Activated B cell treated with CpG ODN at 0.5 μM for 24 hours (primary cell): ENCODE measurements at places on chromosomes 6 and 20.
A peak's percentile ranks its signal among the peaks of the same experiment; 100 is the strongest.

DNA sequence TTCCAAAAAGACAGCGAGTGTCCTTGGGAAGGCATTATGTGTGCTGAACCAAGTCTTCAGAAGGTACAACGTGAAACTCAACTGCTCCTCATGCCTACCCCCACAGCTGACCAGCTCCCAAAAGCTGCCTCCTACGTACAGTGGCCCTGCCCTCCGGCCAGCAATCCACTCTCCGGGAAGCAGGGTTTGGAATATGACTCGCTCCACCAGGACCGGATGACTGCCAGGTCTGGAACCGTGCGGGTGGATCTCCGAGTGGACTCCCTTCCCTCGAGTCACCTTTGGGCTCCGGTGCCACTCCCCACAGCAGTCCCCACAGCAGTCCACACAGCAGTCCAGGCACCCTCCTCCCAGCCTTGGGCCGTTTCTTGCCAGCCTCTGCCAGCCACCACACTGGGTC, 4.3 kb downstream of the ZBTB46 start:
- H3K36me3 ChIP-seq = peaks cover 3% of the 10 kb centered on the region
- no peak for DNase-seq
- H3K27me3 ChIP-seq = peaks cover 47% of the 10 kb centered on the region
- H3K27ac ChIP-seq = no peak overlapping the region
- H3K4me1 ChIP-seq = peaks cover 12% of the 10 kb centered on the region

DNA sequence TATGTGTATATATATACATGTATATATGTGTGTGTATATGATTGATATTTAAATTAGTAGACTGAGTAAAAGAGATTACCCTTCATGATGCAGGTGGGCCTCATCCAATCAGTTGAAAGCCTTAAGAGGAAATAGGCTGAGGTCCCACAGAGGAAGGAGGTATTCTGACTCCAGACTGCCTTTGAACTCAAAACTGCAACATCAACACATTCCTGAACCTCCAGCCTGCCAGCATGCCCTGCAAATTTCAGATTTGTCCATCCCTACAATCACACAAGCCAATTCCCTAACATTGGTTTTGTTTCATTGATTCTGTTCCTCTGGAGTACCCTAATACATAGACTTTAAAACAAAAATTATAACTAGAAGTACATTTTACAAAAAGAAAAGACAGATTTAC, 22.9 kb downstream of the SPINT4 start:
- no peak overlapping the region for H3K27ac ChIP-seq
- no peaks in the 10 kb centered on the region for H3K4me1 ChIP-seq
- no peak for DNase-seq
- no peak overlapping the region for H3K4me3 ChIP-seq
- H3K27me3 ChIP-seq = peaks cover 27% of the 10 kb centered on the region

DNA sequence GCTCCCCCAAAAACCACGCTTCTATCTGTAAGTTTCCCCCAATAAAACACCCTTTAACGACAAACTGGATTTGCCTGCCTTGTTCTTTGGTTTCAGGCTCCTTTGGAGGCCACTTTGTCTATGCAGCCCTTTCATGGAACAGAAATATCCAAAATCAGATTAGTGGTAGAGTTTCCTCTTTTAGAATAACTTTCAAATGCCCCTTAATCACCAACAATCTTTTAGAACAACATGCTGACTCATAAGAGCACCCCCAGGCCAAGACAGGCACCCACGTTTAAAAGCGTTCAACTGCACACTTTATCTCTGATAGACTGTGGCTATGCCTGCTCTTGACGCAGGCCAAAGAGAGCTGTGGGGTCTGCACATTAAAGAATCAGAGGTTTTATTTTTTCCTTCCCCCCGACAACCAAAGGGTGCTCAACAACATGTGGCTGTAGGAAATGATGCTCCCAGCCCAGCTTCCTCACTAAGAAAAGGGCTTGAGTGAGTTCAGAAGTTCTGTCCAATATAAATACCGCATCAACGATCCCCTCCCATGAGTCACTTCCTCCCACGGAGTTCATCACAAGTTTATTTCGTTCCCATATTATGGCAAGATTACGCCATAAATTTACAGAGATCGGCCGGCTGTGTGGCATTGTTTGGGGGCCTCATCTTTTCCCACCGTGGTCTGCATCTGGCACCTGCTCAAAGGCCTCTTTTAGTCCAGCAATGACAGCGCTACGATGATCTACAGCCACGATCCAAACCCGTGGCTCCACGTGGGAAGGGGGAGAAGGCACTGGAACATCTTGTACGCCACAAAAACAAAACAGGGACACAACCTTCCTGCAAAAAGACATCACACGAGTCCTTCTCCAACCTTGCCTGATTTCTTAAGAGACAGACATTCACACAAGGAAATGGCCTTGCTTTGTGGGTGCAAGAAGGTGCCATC, 88.8 kb upstream of the NFATC2 start:
- H3K27me3 ChIP-seq = peaks cover 56% of the 10 kb centered on the region
- H3K36me3 ChIP-seq = no peaks in the 10 kb centered on the region

GRCh38 chr20:33431797-33432381, 11.7 kb downstream of the SNTA1 start:
- no peak overlapping the region for H3K27ac ChIP-seq
- H3K36me3 ChIP-seq = no peaks in the 10 kb centered on the region
- no peaks in the 10 kb centered on the region for H3K27me3 ChIP-seq
- no peak for DNase-seq

- H3K27me3 ChIP-seq = no peaks in the 10 kb centered on the region
- no peaks in the 10 kb centered on the region for H3K4me1 ChIP-seq
- H3K4me3 ChIP-seq = no peak overlapping the region
- DNase-seq = no peak
- no peak overlapping the region for H3K27ac ChIP-seq
These were observed 14.7 kb downstream of the SPACA1 start for GRCh38 chr6:88062376-88062775.

- H3K27me3 ChIP-seq = no peaks in the 10 kb centered on the region
- no peak overlapping the region for H3K4me3 ChIP-seq
- H3K4me1 ChIP-seq = peaks cover 53% of the 10 kb centered on the region
- peak overlapping the region; percentile 14 for H3K27ac ChIP-seq
- no peak for DNase-seq
These were observed 27.6 kb downstream of the BCL2L1 start for GRCh38 chr20:31694842-31695593.

DNA sequence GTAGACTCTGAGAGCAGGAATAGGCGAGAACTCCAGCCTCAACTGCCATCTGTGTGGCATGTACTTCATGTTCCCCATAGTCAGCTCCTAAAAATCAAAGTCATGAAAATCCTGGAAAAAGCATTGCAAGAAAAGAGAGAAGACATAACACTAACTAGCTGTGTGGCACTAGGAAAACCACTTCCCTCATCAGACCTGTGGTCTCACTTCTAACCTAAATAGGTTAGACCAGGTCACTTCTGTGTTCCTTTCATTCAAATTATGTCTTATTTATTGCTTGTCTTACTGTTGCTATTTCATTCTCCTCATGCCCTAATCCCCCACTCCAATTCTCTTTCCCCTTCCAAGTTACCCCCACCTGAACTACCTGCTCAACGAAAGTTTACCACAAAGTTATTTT, 70.2 kb downstream of the TNFRSF21 start:
- H3K27me3 ChIP-seq = no peaks in the 10 kb centered on the region
- no peaks in the 10 kb centered on the region for H3K36me3 ChIP-seq
- H3K4me1 ChIP-seq = peaks cover 21% of the 10 kb centered on the region
- no peak overlapping the region for H3K27ac ChIP-seq
- DNase-seq = no peak

DNA sequence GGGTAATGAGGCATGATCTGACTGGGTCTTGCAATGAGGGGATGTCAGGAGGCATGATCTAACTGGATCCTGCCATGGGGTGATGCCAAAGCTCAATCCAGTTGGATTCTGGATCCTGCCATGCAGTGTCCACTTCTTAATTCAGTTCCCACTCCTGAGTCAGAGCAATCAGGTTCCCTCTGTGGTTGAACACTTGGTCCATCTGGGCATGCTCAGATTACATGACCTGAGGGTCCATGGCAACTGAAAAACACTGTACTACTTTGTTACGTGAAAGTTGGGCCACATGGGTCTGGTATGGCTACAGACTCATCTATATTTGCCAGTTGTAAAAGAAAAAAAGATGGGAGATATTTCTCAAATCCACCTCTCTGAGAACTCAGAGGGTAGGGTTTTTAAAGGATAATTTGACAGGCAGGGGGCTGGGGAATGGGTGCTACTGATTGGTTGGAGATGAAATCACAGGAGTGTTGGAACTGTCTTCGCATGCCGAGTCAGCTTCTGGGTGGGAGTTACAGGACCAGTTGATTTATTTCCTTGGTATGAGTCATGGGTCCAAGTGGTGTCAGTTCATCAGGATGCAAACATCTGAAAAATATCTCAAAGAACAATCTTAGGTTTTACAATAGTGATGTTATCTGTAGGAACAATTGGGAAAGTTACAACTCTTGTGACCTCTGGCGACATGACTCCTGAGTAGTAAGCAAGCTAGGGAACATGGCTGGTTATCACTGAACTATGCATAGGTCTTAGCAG, 21.6 kb downstream of the C6orf163 start:
- peaks cover 17% of the 10 kb centered on the region for H3K36me3 ChIP-seq
- no peak overlapping the region for H3K27ac ChIP-seq
- H3K27me3 ChIP-seq = no peaks in the 10 kb centered on the region
- H3K4me3 ChIP-seq = no peak overlapping the region

DNA sequence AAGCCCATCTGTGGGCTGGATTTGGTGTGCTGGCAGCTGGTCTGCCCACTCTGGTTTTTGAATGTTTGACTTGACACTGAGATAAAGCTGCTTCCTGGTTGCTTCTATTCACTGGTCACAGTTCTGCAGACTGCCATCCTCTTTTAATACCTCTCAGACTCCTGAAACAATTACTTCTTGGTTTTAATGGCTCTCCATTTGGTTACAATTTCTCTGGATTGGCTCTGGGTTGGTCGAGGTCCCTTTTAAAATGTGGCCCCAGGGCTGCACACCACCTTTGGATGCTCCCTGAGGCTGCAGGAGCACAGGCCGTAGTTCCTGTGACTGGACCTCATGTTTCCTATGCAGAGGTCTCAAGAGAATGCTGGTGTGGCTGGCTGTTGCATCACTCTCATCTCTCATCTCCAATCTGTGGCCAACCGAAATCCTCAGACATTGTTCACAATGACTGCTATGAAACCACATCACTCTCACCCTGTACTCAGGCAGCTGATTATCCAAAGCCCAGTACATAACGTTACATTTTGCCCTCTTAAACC, 98.5 kb downstream of the INSM1 start:
- H3K4me1 ChIP-seq = peaks cover 57% of the 10 kb centered on the region
- peak overlapping the region; percentile 50 for H3K4me3 ChIP-seq
- no peaks in the 10 kb centered on the region for H3K27me3 ChIP-seq
- peak overlapping the region; percentile 93 for H3K27ac ChIP-seq
- H3K36me3 ChIP-seq = peaks cover 10% of the 10 kb centered on the region
- peak; percentile 30 for DNase-seq

DNA sequence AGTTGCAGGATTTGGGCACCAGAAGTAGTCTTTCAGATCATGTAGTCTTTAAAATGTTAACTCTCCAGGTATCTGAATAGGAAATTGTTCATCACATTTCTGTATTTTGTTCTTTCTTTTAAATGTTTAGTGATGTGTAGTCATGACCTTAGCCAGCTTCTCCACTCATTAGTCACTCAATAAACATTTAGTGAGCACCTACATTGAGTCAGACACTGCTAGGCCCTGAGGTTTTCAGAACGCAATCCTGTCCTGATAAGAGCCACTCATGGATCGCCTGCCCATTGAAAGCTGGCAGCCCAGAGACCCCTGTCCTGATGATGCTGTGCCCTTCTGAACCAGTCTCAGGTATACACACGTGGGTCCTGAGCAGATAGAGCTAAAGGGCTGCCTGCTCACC, 163.4 kb upstream of the HEY2 start:
- peaks cover 13% of the 10 kb centered on the region for H3K27me3 ChIP-seq
- no peak overlapping the region for H3K27ac ChIP-seq
- H3K4me1 ChIP-seq = no peaks in the 10 kb centered on the region
- DNase-seq = no peak

GRCh38 chr6:129500958-129501739, 208.8 kb downstream of the ARHGAP18 start:
- peaks cover 15% of the 10 kb centered on the region for H3K4me1 ChIP-seq
- no peaks in the 10 kb centered on the region for H3K27me3 ChIP-seq
- no peak overlapping the region for H3K4me3 ChIP-seq
- H3K27ac ChIP-seq = no peak overlapping the region
- H3K36me3 ChIP-seq = no peaks in the 10 kb centered on the region

DNA sequence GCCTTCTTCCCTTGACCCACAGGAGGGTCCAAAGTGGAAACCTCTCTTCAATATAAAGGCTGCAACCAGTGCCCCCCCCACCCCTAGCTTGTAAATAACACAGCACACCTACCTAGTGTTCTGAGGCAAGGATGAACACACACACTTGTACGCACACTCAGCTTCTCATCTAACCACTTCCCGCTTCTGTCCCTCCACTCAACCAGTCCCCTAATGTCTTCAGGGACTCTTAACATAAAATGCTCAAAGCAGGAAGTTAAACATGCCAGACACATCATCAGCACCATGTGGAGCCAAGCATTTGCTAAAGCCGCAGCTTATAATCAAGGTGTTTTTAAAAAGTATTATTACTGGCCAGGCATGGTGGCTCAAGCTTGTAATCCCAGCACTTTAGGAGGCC, 35.3 kb downstream of the FOXQ1 start:
- no peak overlapping the region for H3K4me3 ChIP-seq
- no peak for DNase-seq
- no peak overlapping the region for H3K27ac ChIP-seq
- no peaks in the 10 kb centered on the region for H3K36me3 ChIP-seq
- peaks cover 37% of the 10 kb centered on the region for H3K27me3 ChIP-seq
- H3K4me1 ChIP-seq = no peaks in the 10 kb centered on the region

- H3K27ac ChIP-seq = no peak overlapping the region
- H3K27me3 ChIP-seq = no peaks in the 10 kb centered on the region
- H3K4me3 ChIP-seq = no peak overlapping the region
- DNase-seq = no peak
These were observed 55.1 kb downstream of the JAG1 start for GRCh38 chr20:10618611-10619245.

DNA sequence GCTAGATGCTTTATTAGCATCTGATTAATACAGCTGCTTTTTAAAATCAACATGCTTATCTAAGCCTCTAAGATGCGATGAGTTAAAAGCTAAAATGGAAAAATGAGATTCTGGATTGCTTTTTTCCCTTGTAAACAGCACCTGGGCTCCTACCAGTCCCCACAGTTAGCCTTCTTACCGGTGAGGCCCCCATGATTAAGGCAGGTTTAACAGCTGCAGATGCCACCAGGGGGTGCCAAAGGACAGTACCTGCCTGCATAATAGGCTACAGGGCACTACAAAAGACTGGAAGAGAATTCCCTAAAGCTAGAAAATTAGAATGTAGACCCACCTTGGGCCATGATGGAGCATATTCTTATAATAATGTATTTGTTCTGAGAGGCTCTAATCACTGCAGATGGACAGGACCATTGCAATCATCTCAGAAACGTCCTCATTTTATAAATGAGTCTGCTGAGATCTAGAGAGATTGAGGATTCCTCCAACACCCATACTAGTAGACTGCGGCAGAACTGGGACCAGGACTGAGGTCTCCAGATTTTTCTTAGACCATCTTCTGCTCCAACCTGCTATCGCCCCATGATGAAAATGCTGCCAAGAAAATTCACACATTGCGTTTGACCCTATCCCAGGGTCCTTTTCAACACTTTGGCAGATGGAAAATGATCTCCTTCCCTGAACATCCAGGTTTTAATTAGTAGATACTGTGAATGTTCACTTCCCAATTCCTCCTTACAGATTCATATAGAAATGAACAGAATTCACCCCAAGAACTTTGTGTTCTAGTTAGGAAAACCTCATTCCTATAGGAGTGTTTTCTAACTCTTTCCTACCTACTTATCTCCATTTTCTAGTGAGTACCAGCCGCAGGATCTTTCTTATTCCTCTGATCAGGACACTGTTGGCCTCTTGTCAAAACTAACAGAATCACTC, 148.8 kb downstream of the RPS12 start:
- H3K4me3 ChIP-seq = no peak overlapping the region
- no peaks in the 10 kb centered on the region for H3K4me1 ChIP-seq
- H3K36me3 ChIP-seq = no peaks in the 10 kb centered on the region
- DNase-seq = peak; percentile 19
- H3K27ac ChIP-seq = no peak overlapping the region
- peaks cover 24% of the 10 kb centered on the region for H3K27me3 ChIP-seq
